ENCODE measurements at places on chromosomes 1 and 21.

GRCh38 chr1:37807220-37807554 is 403 bp upstream of the C1orf122 start:
- DNase-seq, result no peak

DNA sequence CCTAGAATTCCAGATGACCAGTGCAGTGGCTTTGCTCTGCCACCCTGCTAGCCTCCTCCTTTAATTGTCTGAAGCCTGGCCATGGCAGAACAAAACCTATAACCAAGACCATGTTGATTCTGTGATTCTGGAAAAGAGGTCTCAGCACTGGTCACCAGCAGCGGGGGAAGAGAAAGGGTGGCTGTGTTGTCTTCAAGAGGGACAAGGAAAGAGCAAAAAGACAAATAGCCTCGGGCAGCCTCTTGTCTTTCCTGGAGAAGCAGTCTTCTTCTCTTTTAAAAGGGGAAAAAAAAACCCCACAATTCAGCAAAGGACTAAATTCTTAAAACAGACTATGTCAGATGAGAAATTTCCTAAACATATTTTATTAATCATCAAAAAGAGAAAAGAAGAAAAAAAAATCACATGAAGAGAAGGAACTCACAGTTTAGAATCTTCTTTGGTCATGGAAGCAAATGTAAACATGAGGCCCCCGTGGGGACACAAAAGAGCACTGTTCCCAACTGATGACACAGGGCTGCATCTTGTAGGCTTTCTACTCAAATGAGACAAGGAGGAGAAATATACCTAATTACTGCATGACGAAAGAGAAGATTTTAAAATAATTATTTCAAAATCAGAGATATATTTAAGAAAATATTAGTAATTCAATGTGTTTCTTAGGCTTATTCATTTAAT is 36.3 kb upstream of the RAP1GAP start:
- DNase-seq, result no peak

DNA sequence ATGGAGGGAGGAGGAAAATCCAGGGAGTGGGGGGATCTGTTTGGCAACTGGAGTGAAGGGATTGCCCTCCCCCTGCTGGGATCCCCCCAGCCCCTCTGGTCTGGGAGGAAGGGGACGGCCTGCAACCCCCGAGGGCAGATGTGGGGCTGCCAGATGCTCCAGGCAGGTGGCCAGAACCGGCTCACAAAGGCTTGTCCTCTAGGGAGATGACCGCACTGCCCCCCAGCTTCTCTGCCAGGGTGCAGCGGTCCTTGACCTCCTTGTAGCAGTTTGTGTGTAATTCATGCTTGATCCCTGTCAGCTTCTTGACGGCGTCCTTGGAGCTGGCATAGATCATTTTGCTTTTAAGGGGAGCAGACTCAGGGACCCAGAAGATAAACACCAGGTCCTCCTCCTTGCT is 69.2 kb downstream of the ROR1 start:
- DNase-seq, result no peak

DNA sequence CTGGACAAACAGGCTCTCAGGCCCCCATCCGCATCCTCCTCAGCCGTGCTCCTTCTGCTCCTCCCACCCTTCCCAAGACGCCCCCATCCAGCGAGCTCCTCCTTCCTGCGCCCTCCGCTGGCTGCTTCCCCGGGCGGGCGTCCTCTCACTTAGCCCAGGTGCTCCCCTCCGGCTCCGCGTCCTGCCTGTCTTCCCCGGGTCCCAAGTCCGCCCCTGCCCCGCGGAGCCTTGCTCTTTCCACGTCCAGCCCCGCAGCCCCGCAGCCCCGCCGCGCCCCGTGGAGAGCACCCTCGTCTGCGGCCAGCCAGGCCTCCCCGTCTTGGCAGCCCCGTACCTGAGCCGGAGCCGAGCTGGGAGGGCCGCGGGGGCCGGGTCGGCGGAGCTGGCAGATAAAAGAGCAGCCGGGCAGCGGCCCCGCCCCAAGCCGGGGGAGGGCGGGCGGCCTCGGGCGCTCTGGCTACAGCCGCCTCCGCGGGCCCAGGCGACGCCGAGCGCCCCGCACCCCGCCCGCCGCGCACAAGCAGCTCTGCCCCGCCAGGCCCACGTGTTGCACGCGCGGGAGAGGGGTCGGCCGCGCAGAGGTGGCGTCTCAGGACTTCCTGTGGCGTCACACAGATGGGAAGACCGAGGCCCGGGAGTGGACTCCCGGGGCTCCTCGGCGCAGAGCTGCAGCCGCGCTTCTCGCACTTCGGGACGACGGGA is at the start of gene PAQR7:
TSS of gene PAQR7 (minus strand) at position 555 of the 702 bp plus-strand sequence. CDS start 11,869 bp downstream, outside the sequence.
- peak; percentile 84 for DNase-seq

GRCh38 chr1:161038523-161039153 is at the start of gene TSTD1:
TSS of gene TSTD1 (minus strand) at chr1:161038964. CDS start at chr1:161038889, 75 bp downstream.
- peak; percentile 67 for DNase-seq

GRCh38 chr1:157352817-157353408 is 199.4 kb downstream of the FCRL5 start:
- no peak for DNase-seq

GRCh38 chr1:201903135-201903534 is 14.4 kb downstream of the SHISA4 start:
- DNase-seq, result no peak

DNA sequence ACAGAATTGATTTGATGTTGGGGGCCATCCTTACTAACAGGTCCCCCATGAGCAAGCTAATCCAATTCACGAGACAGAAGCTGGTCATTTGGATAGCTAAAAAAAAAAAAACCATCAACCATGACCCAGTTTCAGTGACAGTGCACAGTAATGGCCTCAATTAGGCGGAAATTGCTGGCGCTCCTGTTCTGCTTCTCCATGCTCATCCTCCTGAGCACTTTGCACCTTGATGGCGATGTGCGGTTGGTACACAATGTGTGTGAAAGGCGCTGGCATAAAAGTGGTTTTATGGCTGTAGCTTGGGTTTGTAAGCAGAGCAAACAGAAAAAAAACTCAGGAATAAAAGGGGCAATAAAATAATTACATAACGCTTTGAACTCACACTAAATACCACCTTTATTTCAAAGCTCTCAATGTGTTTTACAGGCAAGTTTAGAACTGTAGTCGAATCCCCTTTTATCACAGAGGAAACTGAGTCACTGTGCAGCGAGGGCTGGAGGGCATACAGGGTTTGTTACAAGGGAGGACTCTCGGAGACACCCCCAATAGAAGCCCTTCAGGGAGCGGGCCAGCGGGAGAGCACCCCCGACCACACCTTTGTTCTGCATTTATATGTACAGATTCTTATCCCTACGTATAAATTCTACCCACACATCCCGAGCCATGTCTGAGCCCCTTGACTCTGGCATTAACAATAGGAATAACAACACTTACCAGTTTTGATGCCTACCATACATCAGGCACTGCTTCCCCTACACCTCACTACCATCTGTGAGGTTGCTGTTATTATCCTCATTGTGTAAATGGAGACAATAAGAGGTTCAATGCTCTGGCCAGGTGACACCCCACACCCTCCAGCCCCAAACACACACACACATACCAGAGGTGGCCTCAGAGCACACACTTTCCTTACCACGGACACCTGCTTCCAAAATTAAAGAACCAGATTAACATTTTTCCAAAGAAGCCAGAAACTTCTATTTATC is 213.5 kb upstream of the IRF2BP2 start:
- no peak for DNase-seq

GRCh38 chr1:99970713-99971255 is 988 bp downstream of the SLC35A3 start:
- no peak for DNase-seq

Measured in adrenal gland (tissue), 19 donors.